ENCODE measurements at places on chromosomes 3 and 15. TPM values are rescaled to one million over a fixed set of nuclear protein-coding genes. Genes with fewer than 3 reads are reported as not detected.

Gene CGNL1
- 24.7 TPM for total RNA-seq

Gene IL17RC
- total RNA-seq = 60.3 TPM

Gene PARP15
- not detected for total RNA-seq

Gene CNTN4
- 13.0 TPM for total RNA-seq

- no peak for DNase-seq
These were observed 113.9 kb downstream of the GABRG3 start for GRCh38 chr15:27084844-27085243.

GRCh38 chr15:79962178-79962577, 8.8 kb downstream of the BCL2A1 start:
- no peak for DNase-seq

- no peak for DNase-seq
These were observed 18.8 kb downstream of the STX19 start for GRCh38 chr3:94009608-94010007.

GRCh38 chr3:97481416-97481815, 283.1 kb upstream of the ARL6 start:
- no peak for DNase-seq

DNA sequence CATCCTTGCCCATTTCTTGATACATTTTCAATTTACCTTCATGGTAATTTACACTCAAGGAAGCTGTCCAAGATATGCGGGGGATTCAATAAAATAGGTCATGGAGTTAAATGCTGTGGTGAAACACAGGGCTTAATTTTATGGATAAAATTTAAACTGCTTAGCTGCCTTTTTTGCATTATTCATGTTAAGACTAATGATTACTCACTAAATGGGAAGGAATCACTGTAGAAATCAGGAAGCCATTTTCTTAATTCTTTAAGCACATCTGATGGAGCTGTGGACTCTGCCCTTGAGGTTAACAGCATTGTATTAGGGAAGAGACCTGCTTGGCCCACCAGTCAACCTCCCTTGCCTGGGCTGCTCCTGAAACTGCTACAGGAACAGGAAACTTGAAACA, 62.5 kb upstream of the RBP1 start:
- DNase-seq = no peak

- DNase-seq = no peak
These were observed 341.1 kb upstream of the SEMA6D start for GRCh38 chr15:47376190-47376589.

DNA sequence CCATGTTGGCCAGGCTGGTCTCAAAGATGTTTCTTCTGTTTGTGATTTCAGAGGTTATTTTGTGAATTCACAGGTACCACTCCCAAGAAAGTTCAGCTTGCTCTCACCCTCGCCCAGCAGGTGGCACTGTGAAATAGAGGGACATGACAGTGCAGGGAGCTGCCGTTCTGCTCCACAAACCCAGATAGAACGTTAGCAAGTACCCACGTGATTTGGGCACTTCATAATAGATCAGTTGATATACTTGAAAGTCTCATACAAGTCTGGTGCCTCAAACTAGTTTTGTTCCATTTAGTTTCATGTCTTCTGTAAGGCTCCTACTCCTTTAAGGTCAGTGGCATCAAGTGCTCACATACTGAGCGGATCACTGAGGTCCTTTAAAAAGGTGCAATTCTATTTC, 45.5 kb downstream of the FILIP1L start:
- DNase-seq = peak; percentile 78

DNA sequence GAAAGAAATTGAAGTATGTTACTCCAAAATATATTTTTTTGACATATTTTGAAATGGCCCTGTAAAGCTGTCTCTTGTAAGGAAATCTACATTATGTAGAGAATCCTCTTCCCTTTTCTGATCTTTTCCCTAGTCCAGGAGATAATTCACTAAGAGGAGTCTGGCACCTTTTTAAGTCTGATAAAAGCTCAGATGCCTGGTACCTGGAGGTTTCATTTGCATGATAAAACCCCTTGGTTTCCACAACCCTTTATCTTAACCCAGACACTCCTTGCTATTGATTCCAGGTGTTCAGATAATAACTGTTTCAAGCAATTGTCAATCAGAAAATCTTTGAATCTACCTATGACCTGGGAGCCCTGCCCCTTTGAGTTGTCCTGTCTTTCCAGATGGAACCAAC, 26.5 kb downstream of the FGF12 start:
- no peak for DNase-seq

GRCh38 chr3:186184021-186184420, 75.1 kb upstream of the ETV5 start:
- no peak for DNase-seq

- no peak for DNase-seq
These were observed 728.4 kb upstream of the GOLIM4 start for GRCh38 chr3:168824107-168824506.

GRCh38 chr3:14490255-14490654, 49.9 kb downstream of the GRIP2 start:
- DNase-seq = no peak

DNA sequence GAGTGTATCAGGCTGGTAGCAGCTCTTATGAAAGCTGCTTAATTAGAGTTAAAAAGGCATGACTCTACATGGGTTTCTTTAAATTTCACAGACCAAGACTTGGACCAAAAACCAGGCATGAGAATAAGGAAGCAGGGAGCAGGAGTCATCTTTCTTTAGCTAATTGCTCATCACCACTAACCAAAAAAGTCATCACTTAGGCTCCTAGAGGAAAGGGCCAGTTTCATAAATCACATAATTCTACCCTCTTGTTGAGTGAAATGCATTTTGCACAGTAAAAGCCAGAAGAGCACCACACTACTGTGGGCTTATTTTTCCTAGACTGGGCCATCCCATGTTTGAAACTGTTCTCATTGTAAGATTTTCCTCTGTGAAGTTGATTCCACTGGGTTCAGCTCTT, 175.6 kb downstream of the GREM1 start:
- no peak for DNase-seq

GRCh38 chr3:45224824-45225464, 1.1 kb downstream of the TMEM158 start:
- DNase-seq = peak; percentile 77

DNA sequence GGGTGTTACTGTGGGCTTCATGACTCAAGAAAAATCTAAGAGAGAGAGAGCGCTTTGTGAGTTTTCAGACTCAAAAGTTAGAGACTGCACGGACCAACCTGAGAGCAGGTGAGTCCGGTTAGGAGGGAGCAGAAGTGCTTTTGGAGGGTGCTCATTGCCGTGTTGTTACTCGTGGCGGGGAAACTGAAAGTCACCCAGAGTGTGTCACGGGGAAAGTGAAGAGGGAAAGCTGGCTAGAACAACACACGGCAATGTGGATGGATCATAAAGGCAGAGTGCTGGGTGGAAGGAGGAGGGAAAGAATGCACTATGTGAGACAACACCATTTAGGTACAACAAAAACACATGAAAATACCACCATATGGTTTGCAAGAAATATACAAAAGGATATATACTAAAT, 112.3 kb downstream of the BDH1 start:
- no peak for DNase-seq

DNA sequence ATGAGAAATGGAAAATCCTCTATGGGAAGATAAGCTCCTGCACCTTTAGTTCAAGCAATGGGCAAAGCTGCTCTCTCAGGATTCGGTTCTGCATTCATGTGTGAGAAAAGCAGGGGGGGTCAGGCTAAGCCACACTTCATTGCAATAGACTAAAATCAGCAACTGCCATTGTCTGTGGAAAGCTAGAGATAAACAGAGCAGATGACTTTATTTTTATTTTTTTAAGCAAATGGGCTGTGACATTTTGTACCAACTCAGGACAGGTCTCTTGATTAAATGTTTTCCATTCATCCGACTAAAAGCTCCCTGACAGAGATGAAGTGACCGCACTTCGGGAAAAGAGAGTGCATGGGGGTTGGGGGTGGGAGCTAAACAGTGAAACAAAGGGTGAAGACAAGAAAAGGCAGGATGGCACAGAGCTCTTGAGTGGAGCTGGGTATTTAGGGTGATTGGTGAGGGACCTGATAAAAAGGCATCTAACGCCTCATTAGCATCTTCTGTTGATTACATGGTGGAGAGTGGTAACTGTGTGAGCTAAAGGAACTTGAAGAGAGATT, 987.4 kb downstream of the TUSC7 start:
- DNase-seq = no peak

DNA sequence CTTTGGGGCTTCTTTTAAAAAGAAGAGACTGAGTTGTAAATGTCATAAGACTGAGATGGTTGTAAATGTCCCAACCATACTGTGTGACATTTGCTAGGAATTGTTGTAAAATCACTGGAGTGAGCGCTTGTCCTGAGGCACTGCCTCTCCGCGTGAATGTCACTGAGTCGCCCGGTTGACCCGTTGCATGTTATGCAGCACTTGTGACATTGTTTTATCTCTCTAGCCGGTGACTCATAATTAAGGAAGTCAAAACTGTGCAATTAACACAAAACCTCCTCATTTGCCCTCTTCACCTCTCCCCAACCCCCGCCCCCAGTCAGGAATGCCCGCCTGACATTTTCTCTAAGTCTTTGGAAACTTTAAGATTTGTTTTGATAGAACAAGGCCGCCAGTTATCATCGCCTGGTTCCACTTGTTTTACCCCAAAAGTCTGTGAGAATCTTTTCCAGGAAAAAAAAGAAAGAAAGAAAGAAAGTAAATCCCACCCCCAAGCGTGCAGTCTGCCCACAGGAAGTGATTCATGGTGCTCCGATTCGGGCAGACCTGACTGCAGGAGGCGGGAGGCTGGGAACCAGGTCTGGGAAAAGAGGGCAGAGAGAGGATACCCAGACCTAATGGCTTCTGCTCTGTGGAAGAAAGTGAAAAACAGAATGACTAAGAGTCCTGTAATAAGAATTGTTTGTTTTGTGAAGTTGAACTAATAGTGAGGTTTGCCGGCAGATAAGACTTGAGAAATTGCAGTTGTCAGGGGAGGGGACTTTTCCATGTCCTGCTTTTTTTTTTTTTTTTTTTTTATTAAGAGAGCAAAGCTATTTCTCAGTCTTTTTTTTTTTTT, 84.8 kb downstream of the SMAD3 start:
- DNase-seq = peak; percentile 63

Measured in body of pancreas (tissue), 4 donors.